ENCODE measurements at places on chromosomes 4 and X.

DNA sequence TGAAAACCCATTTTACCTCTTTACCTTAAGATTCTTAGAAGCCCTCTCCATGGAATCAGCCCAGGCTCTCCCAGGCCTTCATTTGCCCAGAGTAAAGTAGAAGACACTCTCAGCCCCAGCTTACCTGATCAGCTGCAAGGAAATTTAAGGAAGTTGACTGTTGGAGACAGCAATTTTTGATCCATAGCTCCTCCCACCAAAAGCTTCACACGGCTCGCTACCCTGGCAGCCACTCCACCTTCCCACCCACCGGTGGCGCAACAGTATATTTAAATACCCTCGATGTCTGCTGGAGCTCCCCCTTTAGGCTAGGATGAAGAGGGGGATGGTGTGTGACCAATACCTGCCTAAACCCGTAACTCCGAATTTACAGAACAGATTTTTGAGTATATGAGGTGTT, 75.4 kb downstream of the MBNL3 start:
- no peak for DNase-seq

DNA sequence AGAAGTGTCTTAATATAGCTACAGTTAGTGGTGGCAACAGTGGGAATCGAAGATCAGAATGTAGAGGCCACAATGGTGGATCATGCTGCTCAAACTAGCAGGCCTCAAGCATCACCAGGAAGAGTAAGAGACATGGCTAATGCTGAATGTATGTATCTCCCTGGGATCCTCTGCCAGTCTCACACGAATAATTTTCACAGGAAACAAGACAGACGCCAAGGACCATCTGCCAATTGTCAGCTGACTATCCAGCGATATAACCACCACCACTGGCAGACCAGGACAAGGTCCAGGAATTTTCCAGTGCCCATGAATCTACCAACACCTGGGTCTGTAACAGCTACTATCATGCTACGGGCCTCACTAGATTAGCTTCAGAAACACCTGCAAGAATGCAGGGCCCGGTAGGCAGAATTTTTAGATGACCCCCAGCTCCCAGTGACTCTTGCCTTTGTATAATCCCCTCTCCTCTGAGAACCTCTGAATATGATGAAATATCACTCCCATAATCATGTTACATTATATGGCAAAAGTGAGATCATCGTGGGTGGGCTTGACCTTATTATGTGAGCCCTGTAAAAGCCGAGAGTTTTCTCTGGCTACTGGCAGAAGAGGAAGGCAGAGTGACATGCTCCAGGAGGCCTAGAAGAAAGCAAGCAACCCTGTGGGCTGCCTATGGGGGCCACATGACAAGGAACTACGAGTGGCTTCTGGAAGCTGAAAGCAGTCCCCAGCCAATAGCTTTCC, 429.8 kb downstream of the BCOR start:
- DNase-seq, result no peak

DNA sequence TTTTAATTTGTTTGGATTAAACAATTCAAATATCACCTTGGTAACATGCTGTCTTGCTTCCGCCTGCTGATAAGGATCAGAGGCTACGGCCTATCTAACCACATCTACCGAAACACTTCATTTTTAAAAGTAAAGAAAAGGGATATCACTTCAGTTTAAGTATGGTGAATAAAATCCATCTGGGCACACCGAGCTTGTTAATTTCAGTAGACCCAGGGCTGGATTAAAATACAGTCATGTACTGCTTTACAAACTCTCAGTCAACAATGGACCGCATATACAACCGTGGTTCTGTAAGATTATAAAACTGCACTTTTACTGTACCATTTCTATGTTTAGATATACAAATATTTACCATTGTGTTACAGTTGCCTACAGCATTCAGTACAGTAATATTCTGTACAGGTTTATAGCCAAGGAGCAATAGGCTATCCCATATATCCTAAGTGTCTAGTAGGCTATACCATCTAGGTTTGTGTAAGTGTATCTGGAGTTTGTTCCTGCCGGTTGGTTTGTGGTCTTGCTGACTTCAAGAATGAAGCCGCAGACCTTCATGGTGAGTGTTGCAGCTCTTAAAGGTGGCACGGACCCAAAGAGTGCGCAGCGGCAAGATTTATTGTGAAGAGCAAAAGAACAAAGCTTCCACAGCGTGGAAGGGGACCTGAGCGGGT, 40.0 kb downstream of the SEPTIN11 start:
- DNase-seq, result no peak

DNA sequence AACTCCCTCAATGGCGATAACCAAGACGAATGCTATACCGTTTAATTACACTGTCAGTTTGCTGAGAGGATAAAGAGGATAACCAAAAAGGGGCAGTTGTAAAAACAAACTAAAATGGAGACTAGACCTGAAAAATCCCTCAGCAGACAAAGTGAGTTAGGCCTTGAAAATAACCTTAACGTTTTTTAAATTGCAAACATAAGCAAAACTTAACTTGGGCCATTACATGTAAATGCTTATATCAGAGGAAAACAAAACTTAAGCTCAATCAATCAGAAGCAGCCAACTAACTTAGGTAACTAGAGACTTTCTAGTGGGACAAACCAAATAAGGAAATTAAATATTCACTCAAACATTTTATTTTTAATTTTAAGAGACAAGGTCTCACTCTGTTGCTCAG, 17.0 kb upstream of the TAPT1 start:
- DNase-seq, result no peak

GRCh38 chrX:71178908-71179307, 34.3 kb downstream of the NLGN3 start:
- no peak for DNase-seq

- DNase-seq, result no peak
Observed at GRCh38 chr4:185128272-185129119, 14.6 kb upstream of the SLC25A4 start.

GRCh38 chr4:183434666-183435190, 9.7 kb upstream of the CDKN2AIP start:
- no peak for DNase-seq

GRCh38 chrX:65035446-65035770, 59.2 kb upstream of the ZC4H2 start:
- DNase-seq, result peak; percentile 10

DNA sequence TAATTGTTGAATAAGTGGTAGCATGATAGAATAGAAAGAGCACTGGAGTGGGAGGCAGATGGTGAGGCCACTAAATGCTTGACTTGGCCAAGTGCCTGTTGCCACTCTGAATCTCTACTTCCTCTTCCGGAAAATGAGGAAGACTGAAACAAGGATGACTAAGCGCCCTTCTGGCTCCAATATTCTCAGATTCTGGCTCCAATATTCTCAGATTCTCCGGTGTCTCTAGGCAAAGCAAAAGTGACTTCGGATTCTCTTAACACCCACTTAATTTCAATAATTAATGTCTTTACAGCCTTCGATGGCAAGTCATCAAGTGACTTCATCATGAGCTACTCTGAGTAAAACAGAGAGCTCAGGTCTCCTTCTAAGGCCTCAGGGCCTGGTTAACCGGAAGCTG, 402.2 kb upstream of the FGF13 start:
- DNase-seq, result no peak

- no peak for DNase-seq
Observed at GRCh38 chrX:121782544-121782943, 735.1 kb downstream of the GLUD2 start.

- DNase-seq, result no peak
Observed at GRCh38 chrX:24306440-24306839, 7.4 kb downstream of the SUPT20HL2 start.

DNA sequence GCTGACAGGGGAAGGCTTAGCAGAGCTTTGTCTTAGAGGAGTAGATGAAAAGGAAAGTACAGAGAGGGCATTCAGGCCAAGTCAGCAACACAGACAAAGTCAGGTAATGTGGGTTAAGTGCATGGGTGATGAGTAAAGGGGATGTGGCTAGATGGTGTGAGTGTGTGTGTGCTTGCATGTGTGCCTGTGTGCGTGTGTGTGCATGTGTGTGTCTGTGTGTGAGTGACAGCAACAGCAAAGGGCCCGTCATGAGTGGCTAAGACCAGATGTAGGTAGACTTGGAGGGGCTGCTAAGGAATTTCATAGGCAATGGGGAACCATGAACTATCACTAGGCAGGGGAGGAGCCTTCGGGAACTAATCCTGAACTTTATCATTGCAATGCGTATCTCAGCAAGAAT, 2.2 kb upstream of the GPR78 start:
- DNase-seq, result no peak

DNA sequence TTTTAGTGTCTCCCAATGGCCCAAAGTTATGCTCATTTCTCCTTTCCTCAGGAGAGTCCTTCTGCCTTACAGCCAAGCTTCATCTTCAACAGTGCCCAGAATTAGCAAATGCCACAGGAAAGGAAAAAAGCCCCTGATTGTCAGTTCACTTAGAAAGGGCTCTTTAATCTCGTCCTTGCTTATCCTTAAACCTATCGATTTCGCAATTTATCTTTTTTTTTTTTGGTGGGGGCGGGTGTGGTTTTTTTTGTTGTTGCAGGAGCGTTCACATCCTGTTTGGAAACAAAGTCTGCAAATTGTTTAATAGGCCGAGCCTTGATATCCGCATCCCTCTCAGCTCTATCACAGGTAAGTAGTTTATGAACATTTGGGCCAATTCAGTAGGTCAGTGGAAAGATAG, 20.2 kb downstream of the TRPC5OS start:
- no peak for DNase-seq

- no peak for DNase-seq
Observed at GRCh38 chr4:151439320-151439719, 30.3 kb downstream of the FHIP1A start.

DNA sequence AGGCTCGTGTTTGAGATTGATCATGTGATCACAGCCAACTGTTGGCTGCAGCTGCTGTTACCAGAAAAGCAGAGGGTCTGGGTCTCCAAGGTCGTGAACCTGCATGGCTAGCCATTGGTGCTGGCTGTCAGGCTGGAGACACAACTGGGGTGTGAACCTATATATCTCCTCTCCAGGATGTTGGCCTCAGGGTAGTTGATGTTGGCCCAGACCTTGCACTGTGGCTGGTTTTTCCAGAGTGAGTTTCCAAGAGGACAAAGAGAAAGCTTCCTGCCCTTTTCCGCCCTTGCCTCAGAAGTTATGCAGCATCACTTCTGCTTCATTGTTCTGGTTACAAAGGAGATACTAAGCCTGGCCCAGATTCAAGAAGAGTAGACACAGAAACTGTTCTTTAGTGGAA, 607.8 kb upstream of the HS3ST1 start:
- no peak for DNase-seq

DNA sequence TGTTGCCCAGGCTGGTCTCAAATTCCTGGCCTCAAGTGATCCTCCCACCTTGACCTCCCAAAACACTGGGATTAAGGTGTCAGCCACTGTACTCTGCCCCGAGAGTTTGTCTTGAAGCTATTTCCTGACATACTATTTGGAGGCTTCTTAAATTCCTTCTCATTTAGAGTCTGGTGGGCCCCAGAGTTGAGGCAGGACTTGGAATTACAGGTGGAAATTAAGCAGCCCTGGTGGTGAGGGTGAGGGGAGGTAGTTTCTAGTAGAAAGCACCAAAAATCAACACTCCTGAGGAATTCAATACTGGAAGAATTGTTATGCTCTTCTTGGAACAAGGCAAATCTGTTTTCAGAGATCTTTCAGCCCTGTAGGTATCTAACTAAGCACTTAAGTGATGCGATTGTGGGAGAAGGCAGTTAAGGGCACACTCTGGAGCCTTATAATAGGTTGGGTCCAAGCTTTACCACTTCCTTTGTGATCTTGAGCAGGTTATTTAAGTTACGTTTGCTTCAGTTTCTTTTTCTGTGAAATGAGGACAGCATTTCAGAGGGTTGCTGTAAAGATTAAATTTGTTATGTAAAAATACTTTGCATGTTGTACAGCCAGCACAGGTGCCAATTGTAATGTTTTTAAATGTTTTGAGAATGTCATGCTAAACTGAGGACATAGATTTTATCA, 200.7 kb downstream of the SOWAHB start:
- DNase-seq, result no peak

DNA sequence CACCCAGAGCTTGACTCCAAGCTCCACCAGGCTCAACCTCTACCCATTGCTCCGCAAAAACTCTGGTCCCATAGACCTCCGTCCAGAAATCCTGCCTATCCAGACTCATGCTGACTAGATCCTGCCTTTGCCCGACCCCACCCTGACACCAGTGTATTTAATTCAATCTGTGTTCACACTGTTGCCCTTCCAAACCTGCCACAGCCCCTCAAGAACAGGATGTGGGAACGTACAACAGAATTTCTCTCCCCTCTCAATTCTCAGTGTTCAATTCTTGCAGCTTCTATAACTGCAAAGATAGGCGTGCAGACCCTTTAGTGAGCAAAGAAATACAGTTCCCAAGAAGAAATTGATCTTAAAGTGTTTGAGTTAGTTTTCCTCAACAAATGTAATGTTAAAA, 154.2 kb upstream of the FRG1 start:
- DNase-seq, result no peak

DNA sequence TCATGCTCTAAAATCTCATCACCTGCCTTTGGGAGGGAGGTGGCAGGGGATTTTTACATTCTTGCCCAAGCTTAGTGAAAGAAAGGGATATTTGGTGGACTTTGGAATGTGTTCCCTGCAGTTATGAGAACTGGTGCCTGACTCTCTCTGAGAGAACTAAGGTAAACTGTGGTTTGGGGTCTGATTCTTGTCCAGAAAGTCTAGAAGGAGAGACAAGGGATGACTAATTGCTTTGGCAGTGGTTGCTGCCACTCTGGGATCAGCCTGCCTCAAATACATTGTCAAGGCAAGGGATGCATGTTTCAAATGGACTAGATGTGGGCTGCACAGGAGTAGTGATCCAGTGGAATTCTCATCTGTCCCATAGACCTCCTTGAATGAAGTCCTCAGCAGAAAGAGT, 115.2 kb downstream of the DDIT4L start:
- no peak for DNase-seq

GRCh38 chrX:13087322-13088155, 43.1 kb upstream of the FAM9C start:
- no peak for DNase-seq

GRCh38 chr4:173990869-173991210, 292.6 kb downstream of the FBXO8 start:
- peak; percentile 48 for DNase-seq

- no peak for DNase-seq
Observed at GRCh38 chr4:133152330-133152821, 3.3 kb downstream of the PCDH10 start.

- DNase-seq, result no peak
Observed at GRCh38 chr4:99165978-99166377, 21.9 kb upstream of the ADH4 start.

- no peak for DNase-seq
Observed at GRCh38 chr4:171042989-171043524, 770.1 kb upstream of the GALNTL6 start.

DNA sequence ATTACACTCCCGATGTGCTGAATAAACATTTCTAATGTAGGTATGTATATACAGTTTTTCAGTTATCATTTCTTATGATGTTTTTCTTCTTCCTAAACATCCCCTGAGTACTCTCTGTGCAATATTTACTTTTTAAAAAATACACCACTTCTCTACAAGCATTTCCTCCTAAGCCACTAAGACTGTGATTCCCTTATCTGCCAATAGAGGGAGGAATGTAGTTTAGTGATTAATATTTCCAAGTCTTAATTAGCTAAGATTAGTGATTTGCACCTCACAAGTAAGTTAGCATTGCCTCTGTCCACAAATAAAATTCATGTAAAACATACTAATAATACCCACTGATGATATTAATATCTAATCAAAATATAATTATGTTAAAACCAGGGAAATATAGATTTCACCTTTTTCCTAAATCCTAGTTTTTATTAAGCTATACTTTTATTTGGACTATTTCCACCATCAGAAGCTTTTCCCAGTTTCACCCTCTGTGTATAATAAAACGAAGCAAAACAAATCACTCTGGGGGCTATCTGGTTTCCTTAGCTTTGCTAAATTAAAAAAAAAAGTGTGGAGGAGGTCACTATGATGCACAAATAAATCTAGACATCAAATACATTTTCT, 909.1 kb downstream of the FAT4 start:
- no peak for DNase-seq
